ENCODE measurements at places on chromosomes 2 and 18.

- DNase-seq: no peak
These were observed 17.7 kb downstream of the TANK start for GRCh38 chr2:161177969-161178368.

- no peak for DNase-seq
These were observed 25.7 kb upstream of the B3GNT7 start for GRCh38 chr2:231369580-231370428.

DNA sequence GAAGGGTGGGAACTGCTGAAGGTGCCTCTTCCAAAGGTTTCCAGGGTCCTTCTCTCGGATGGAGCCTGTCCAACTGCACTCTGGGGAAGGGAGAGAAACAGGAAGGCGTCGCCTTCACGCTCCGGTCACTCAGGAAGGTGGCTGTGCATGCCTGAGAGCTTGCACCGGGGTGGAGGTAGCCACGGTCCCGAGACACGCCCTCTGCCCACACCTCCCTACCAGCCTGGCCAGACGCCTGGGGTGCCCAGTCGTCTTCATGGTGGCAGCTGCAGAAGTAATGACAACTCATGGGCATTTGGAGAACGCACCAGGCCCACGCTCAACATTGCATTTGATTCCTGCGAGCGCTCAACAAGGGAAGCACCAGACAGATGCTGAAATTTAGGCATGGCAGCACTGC, 59.9 kb downstream of the ADNP2 start:
- DNase-seq: no peak

DNA sequence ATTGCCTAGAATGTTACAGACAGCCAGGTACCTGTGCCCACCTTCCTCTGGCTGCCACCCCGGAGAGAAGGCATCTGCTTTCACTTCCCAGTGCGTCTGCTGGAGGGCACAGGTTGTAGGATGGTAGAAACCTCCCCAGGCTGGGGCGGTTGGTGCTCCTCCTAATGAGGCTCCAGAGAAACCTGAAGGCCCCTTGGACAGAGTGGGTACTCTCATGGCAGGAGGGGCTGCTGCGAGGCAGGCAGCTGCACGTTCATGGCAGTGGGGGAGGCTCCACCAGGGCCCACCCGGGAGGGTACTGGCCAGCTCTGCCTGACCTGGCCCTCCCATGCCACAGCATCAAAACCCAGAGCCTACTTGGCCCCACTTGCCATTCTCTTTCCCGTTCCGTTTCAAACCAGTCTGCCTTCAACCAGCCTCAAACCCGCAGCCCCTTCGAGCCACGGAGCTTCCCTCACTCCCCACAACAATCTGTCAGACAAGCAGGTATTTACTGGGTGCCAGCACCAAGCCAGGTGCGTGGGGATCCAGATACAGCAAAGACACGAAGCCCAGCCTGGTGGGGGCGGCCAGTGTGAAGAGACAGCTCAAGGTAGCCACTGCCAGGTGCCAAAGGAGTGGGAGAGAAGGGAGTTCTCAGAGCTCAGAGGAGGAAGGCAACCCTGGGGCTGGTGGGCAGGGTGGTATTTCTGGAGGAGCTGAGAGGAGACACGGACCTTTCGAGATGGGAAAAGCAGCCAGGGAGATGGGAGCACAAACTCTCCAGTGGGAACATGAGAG, 229.6 kb downstream of the LOXHD1 start:
- no peak for DNase-seq

- no peak for DNase-seq
These were observed 78.4 kb downstream of the LIMS1 start for GRCh38 chr2:108612514-108613183.

DNA sequence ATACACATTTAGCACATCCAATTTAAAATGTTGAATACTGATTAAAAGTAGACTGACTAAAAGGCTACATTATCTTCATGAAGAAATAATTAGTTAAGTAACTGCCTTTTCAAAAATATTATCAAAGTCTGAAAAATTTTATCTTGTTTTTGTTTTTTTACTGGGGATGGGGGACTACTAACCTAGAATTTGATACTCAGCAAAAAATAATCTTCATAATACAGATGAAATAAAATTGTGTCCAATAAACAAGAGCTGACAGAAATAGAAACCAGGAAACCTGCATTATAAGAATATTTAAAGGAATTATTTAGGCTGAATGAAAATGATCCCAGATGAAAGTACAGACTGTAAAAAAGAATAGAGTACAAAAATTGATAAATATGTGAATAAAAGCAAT, 200.7 kb upstream of the RGPD4 start:
- no peak for DNase-seq

DNA sequence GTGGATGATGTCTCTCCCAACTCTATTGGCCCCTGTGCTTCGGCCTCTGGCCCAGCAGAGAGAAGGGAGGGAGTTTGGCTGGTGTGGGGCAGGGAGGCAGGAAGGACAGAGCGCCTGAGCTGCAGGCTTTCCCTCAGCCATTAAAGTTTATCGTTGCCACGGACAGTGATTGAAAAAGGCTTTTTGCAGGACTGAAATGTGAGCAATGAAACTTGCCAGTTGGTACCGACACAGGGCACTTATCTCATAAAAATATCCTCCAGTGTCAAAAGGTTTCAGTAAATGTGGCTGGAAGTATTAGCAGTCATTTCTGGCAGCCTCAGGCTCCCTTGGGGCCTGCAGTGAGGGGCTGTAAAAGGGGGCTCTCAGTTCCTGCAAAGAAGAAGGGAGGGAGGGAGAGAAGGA, 169.2 kb downstream of the GLI2 start:
- DNase-seq: no peak
